ENCODE measurements at places on chromosomes 6 and 20.

DNA sequence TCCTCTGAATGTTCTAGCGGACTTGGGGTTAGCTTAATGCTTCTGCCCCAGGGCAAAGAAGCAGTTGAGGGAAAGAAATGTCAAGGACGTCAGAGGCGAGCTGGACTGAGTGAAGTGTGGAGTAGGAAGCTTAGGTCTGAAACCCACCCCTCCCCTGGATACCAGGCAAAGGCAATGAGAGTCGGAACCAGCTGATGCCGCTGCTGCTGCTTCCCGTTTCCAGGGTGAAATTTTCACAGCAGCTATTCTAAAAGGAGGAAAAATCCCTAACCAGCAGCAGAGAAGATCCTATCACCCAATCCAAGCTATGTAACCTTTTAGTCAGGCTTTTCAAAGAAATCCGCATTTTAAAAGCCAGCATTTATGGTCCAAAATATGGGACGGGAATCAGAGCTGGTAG, 564.3 kb downstream of the LMBRD1 start:
- DNase-seq: peak; percentile 44

GRCh38 chr6:53067849-53068361, 2.7 kb downstream of the FBXO9 start:
- no peak for DNase-seq

DNA sequence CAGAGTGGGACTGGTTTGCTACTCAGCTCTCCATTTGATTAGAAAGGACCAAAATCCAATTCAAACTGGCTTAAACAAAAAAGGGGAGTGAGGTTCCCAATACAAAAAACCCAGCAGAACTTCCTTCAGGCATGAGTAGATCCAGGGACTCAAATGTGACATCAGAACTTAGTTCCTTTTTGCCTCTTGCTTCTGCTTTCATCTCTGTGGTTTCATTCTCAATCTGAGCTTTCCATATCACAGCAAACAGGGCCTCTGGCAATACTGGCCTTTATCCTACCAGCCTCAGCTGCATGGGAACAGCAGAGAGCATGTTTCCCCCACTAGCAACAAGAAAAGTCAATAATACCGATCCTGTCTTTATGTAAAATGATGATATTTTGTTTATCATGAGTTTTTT, 28.6 kb upstream of the PRELID3B start:
- DNase-seq: no peak

DNA sequence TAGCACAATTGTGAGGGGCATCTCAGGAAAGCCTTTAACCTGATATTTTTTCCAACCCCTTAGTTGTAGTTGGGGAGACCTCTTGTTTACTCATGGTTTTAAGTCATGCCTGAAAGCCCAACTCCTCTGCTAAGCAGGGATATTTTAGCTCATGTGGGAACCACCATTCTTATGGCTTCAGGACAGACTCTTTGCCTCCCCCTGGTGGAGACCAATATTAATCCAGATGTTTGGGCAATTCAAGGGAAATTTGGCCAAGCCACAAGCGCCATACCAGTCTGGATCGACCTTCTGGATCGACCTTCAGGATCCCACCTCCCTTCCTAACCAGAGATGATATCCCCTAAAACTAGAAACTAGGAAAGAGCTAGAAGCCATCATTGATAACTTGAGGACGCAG, 211.2 kb downstream of the C6orf118 start:
- peak; percentile 74 for DNase-seq

GRCh38 chr20:33681728-33682353, 4.3 kb downstream of the E2F1 start:
- DNase-seq: peak; percentile 43

- no peak for DNase-seq
Observed at GRCh38 chr6:11628562-11628961, 91.0 kb downstream of the TMEM170B start.

- no peak for DNase-seq
Observed at GRCh38 chr20:19697415-19697814, 60.6 kb upstream of the RIN2 start.

DNA sequence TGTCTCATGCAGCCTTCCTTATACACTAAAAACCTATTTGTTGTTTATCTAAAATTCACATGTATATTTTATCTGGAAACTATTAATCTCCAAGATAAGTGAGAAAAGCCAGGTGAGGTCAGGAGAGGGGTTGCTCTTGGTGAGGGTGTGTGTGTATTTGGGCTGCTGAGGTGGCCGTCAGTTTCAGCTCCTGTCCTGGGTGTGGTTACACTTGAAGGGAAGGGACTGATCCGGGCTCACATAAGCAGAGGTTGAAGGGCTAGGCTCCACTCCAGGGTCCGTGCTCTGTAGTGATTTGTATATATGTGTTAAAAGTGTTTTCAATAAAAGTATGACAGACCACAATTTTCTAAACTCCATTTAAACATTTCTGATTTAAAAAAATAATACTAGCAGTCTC, 13.5 kb upstream of the SNAI1 start:
- DNase-seq: no peak

DNA sequence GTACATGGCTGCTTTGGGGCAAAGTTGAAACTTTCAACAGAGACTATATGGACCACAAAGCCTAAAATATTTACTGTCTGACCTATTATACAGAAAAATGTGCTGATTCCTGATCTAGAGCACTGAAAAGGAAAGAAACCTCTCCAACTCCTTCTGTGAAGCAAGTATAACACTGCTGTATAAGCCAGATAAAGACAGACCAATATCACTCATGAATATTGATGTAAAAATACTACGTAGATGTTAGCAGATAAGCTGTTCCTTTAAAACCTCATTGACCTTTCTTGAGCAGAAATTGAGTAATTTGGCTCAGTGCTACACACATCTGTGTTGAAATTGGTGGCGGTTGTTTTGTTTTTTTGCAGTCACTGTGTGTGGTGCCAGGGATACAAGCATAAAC, 69.9 kb upstream of the HDAC2 start:
- DNase-seq: no peak

GRCh38 chr20:20404633-20405032, 36.7 kb downstream of the INSM1 start:
- DNase-seq: no peak

GRCh38 chr6:36536873-36537547, 10.3 kb downstream of the STK38 start:
- no peak for DNase-seq

DNA sequence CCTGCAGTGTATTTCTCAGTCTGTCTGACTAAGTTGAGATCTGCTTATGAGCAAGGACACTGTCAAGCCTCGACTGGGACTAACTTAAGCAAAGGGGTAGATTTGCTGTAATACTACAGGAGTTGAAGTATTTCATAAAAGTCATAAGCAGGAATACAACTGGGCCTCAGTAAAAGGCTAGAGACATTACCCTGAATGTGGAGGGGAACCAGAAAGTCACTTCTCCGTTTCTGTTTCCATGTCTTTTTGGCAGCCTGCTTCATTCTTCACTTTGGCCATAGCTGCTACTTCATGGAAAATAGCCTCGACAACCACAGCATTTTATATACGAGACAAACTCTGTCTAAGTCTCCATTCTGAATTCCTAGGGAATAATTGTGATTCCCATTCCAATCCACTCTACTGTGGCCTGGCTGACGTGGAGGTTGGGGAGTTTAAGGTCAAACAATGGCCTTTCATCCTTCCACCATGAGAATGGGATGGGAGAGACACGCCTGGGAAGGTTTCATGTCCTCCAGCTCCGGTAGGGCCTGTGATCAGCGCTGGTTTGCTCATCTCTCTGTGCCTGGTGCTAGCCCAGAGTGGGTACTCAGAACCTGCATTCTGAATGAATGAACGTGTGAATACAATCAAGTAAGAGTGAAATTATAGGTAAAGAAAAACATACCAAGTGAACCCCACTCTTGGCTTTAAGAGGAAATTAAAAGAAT, 37.1 kb upstream of the DUSP22 start:
- no peak for DNase-seq

DNA sequence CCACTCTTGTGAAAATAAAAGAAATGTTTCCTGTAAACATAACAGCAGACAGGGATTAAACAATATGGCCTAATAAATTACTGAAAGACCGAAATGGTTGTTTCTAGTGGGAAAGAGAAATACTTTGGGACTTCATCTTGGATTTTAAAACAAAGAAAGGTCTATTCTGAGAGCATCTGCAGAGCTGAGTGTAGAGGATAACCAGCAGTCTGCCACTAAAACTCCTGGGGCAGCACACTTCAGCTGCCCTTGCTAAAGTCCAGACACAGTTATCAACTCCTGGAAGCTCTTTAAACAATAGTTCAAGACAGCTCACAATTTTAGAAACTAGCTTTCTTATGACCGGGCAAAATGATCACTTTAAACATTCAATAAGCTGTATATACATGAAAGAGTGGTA, 38.6 kb downstream of the AKIRIN2 start:
- DNase-seq: no peak

GRCh38 chr6:101747160-101747559, 353.7 kb downstream of the GRIK2 start:
- DNase-seq: no peak

GRCh38 chr6:3367630-3368029, 89.2 kb downstream of the SLC22A23 start:
- DNase-seq: no peak

GRCh38 chr20:5780846-5781217, 30.6 kb downstream of the SHLD1 start:
- DNase-seq: no peak

- DNase-seq: no peak
Observed at GRCh38 chr6:85424981-85425380, 24.9 kb upstream of the NT5E start.

- DNase-seq: no peak
Observed at GRCh38 chr20:18609741-18610140, 21.9 kb downstream of the DTD1 start.

GRCh38 chr20:31707994-31708735, 14.5 kb downstream of the BCL2L1 start:
- peak; percentile 47 for DNase-seq

DNA sequence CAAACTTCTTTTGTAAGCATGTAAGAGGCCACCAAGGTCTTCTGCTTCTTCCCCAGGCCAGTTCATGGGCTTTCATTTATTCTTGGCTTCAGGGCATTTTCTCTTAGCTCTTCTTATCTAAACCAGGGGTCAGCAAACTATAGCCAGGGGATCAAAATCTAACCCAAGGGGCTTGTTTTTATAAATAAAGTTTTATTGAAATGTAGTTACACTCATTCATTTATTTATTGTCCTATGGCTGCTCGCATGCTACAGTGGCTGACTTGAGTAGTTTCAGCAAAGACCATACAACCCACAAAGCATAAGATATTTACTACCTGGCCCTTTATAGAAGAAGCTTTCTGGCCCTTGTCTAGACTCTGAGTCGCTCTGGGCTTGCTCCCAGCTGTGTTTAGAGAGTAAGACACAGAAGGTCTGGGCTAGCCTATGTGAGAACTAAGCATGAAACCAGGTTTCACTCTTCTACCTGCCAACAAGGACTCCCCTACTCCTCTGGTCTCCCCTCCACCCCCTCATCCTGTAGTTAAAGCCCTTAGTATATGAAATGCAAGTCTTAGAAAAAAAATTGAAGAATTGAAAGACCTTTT, 43.2 kb downstream of the KHDC1L start:
- no peak for DNase-seq

GRCh38 chr6:84539122-84539856, 225.1 kb downstream of the TBX18 start:
- DNase-seq: no peak

DNA sequence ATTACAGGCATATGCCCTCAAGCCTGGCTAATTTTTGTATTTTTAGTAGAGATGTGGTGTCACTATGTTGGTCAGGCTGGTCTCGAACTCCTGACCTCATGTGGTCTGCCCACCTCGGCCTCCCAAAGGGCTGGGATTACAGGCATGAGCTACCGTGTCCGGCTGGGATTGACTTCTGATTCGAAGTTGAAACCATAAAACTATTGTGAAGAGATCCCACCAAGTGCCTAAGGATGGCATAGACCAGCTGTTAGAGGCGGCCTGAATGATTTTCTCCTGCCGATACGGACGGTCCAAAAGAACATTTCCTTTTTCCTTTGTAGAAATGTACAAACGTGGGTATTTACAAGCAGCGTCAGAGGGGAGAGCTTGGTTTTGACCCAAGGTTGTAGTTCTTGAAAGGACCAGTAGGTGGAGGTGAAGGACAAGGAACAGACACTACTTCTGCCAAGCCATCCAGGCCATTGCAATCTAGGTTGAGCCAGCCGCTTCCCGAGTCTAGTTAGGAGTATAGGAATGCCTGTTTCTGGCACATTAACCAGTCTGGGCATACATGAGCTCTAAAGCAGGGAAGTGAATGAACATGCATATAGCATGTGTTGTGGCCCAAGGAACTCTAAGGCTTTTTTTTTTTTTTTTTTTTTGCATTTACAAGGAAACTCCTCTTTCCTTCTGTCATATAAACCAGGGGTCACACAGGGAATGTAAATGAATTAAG, 29.0 kb downstream of the MOCS3 start:
- DNase-seq: peak; percentile 92

- no peak for DNase-seq
Observed at GRCh38 chr6:76701610-76702009, 629.1 kb upstream of the IMPG1 start.

- DNase-seq: no peak
Observed at GRCh38 chr20:15005300-15005986, 668.0 kb upstream of the FLRT3 start.

DNA sequence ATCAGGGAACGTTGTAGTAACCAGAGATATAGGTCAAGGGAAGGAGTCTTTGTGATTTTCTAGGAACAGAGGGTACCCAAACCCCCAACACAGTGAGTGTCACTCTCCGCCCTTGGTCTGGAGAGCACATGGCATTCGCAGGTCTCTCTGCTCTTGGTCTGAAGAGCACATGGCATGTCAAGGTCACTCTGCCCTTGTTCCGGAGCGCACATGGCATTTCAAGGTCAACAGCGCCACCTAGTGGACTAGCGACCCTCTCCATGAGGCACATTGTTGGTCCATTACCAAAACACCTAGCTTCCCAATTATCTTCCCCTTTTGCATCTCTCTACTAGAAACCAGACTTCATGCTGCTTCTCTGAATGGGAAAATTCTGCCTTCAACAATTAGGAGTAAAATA, 260.0 kb downstream of the C6orf118 start:
- DNase-seq: peak; percentile 93

- DNase-seq: no peak
Observed at GRCh38 chr6:90557006-90557405, 29.9 kb downstream of the MAP3K7 start.

DNA sequence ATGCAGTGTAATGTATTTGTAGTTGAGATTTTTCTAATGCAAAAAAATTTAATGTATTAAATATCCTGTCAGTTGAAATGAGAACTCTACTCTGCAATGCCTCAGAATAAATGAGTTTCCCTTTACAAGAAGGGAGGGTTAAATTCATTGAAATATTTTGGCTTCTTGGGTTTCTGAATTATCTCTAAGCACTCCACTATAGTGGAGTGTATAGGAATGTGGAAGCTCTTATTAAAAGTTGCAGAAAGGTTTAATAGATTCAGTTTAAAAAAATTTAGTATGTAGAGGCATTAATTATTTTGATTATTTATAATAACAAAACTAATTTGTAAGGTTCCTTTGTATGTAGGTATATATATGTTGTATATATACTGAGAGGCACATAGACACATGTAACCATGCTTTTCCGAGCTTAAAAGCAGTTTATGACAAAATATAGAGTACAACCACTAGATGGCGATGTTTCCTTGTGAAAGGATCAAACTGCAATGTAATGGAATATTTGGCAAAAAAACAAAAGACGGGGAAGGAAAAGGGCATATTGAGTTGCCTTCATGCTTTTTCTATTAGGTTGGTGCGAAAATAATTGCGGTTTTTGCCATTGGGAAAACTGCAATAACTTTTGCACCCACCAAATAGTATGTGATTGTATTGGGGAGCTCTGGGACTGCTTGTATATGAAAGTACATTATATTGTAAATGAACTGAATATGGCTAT, 144.2 kb downstream of the MYO6 start:
- no peak for DNase-seq

- peak; percentile 49 for DNase-seq
Observed at GRCh38 chr6:44225579-44226325, 2.4 kb downstream of the SLC29A1 start.
